Activated naive CD8-positive, alpha-beta T cell treated with anti-CD3 and anti-CD28 coated beads, Interleukin-2, amount 50 U/mL, for 24 hours (primary cell): ENCODE measurements at places on chromosomes 11 and 22.

DNA sequence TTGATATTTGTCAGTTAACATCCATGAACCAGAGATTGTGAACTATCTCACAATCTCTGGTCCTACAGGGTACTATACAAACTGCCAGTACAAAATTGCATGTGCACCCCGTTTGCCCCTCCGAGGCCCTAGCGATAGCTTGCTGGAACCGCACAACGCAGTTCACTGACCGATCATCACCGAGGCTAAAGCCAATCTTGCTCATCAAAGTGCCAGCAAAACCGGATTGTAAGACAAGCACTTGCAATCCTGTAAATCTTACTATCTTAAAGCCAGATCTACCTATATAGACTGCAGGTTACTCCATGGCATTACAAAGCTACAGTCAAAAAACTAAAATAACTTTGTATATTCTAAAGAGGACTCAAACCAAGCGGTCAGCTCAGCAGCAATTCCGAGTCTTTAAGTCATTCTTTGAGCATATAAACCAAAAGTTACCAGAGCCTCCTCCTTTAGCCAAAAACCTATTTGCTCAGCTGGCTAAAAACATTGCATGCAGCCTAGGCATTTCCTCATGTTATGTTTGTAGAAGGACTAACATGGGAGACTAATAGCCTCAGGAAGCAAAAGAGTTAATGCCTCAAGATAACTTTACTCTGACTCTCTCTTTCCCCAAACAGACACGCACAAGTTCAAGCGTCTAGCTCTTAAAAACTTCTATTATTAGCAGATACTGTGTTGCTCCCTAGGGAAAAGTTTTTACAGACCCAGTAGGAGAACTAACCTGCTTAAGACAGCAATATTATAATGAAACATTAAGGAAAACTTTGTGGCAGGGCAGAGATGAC, 30.7 kb upstream of the CPT1A start:
- H3K4me1 ChIP-seq = peaks cover 13% of the 10 kb centered on the region
- H3K27me3 ChIP-seq = peaks cover 22% of the 10 kb centered on the region
- H3K4me3 ChIP-seq = no peak overlapping the region

DNA sequence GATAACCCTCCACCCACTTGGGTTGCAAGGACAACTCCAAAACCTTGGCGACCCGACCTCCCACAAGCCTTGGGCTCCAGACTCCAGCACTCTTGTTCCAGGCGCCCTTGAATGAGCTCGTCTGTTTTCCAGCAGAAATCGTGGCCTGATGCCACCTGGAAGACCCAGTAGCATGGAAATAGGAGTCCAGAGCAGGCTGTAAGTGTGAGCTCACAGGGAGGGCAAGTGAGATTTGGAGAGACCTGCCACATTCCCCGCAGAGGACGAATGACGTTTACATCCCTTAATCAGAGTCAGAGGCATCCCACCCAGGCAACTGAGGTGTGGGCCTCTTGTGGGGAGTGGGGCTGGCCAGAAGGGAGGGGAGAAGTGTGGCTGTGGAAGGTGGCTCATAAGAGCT, 71.9 kb downstream of the LDLRAD3 start:
- H3K27ac ChIP-seq = no peak overlapping the region
- no peak overlapping the region for H3K4me3 ChIP-seq
- H3K4me1 ChIP-seq = no peaks in the 10 kb centered on the region
- DNase-seq = no peak
- no peaks in the 10 kb centered on the region for H3K27me3 ChIP-seq
- H3K36me3 ChIP-seq = no peaks in the 10 kb centered on the region

- peak; percentile 85 for DNase-seq
- H3K4me3 ChIP-seq = no peak overlapping the region
Measured at GRCh38 chr22:19629720-19630419, 84.4 kb upstream of the SEPTIN5 start.

- H3K4me3 ChIP-seq = no peak overlapping the region
- DNase-seq = no peak
- no peak overlapping the region for H3K27ac ChIP-seq
- H3K36me3 ChIP-seq = peaks cover 12% of the 10 kb centered on the region
- no peaks in the 10 kb centered on the region for H3K27me3 ChIP-seq
Measured at GRCh38 chr11:9473408-9473807, 12.6 kb downstream of the ZNF143 start.

DNA sequence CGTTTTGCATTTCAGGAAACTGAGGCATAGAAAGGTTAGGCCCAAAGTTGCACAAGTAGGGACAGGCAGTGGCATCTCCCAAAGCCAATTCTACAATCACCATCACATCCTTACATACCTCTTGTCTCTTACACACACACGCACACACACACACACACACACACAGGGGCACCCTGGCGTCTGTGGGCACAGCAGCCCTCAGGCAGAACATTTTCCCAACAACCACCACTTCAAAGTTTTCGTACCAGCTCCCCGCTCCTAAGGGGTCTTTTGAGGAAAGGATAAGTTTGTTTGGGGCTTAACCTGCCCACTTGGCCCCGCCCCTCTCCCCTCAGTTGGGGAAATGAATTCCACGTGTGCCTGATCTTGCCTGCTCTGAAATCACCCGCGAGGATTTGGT, 14.7 kb upstream of the LRRC32 start:
- no peaks in the 10 kb centered on the region for H3K36me3 ChIP-seq
- peaks cover 18% of the 10 kb centered on the region for H3K4me1 ChIP-seq
- H3K27ac ChIP-seq = no peak overlapping the region
- DNase-seq = no peak
- H3K27me3 ChIP-seq = peaks cover 18% of the 10 kb centered on the region

GRCh38 chr22:45571089-45571488, 68.4 kb downstream of the FBLN1 start:
- H3K27ac ChIP-seq = no peak overlapping the region
- H3K27me3 ChIP-seq = peaks cover 8% of the 10 kb centered on the region
- H3K36me3 ChIP-seq = peaks cover 3% of the 10 kb centered on the region
- no peak for DNase-seq

- DNase-seq = no peak
- H3K27me3 ChIP-seq = peaks cover 15% of the 10 kb centered on the region
- H3K4me3 ChIP-seq = no peak overlapping the region
- no peak overlapping the region for H3K27ac ChIP-seq
Measured at GRCh38 chr11:76592025-76592914, 78.3 kb downstream of the LRRC32 start.
